NCI-H526 (cell line): ENCODE measurements at places on chromosomes 12 and 14.

DNA sequence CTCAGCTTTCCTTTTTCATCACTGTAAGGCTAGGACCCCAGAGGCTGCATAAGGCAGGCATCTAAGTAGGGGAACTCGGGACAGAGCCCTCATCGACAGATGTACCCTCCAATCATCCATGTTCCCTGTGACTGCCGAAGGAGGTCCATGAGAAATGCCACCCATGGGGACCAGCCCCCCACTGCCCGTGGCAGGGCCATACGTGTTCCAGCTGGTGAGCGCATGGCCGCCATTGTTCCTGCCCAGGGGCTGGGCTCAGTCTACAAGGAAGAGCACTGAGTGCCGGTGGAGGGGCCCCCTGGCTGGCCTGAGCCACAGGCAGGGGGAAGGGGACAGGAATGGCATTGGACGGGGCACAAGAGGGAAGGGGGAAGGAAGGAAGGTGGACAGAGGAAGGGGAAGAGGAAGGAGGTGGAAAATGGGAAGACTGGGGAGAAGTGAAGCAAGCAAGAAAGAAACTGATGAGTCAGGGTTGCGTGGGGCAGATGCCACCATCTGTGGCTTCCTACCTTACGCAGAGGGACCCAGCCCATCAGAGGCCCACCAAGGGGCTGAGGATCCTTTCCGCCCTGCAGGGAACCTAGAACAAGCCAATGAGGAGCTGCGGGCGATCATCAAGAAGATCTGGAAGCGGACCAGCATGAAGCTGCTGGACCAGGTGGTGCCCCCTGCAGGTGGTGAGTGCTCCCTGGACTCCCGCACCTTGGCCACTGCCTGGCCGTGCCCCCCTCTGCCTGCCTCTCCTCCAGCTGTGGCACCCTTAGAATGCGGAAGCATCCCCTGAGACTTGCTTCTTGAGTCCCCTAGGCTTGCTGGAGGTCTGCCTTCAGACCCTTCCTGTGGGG is 120.6 kb upstream of the FKBP4 start:
- DNase-seq: no peak

- DNase-seq: no peak
These were observed 15.4 kb downstream of the ACTR10 start for GRCh38 chr14:58215191-58215914.

- peak; percentile 97 for DNase-seq
These were observed 32.6 kb downstream of the MLXIP start for GRCh38 chr12:122111089-122111641.

- no peak for DNase-seq
These were observed 31.9 kb upstream of the HIF1A start for GRCh38 chr14:61663312-61663979.

GRCh38 chr14:68394764-68395143 is 398.1 kb downstream of the ZFP36L1 start:
- DNase-seq: no peak

DNA sequence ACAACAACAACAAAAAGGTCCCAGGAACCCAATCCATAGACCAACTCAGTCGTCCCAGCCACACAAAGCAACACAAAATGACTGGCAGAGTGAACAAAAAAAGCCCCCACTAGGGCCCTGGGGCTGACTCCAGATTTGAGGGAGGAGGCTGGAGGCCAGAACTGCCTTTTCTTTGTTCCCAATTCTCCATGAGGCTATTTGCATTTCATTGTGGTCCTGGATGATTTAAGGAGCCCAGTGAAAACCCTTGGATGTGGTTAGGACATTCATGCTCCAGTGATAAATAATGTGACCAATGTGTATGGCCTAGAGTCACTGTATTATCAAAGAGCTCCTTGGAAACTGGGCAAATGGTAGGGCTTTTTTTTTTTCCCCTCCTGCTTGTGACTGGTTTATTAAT is 192.9 kb downstream of the NUAK1 start:
- no peak for DNase-seq
